Stimulated activated CD8-positive, alpha-beta memory T cell treated with anti-CD3 and anti-CD28 coated beads, Interleukin-12 subunit alpha, Interleukin-12 subunit beta, amount 100 ng/mL, for 4 hours (primary cell): ENCODE measurements at places on chromosomes 3 and 15.

DNA sequence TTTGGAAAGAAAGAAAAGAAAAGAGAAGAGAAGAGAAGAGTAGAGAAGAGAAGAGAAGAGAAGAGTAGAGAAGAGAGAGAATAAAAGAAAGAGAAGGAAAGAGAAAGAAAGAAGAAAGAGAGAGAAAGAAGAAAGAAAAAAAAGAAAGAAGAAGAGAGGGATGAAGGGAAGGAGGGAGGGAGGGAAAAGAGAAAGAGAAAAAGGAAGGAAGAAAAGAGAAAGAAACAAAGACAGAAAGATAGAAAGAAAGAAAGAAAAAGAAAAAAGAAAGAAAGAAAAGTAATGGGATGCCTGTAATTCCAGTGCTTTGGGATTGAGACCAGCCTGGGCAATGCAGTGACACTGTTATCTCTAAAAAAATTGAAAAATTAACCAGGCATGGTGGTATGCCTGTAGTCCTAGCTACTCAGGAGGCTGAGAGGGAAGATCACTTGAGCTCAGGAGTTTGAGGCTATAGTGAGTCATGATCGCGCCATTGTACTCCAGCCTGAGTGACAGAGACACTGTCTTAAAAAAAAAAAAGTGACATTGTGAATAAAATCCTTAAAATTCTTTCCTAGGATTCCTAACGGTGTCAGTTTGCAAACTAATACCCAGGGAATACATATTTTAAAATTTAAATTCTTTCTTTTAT lies 1.7 kb downstream of the RASL12 start:
- no peak for DNase-seq

DNA sequence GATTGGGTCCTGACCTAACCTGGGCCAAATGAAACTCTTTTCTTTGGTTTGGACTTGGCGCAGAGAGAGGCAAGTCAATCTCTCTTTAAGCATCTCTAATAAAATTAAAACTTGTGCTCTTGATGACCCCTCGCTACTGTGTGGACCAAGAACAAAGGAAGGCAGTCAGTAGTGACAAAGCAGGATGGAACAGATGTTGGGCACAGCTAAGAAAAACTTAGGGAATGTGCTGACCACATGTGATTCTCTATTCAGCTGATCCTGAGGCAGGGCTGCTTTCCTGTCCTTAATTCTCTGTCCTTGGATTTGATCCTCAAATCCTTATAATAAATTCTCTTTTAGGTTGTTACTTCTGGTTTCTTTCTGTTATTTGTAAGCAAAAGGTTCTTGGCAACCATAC lies 259.9 kb downstream of the ZIC1 start:
- DNase-seq, result no peak

- DNase-seq, result no peak
These were observed 15.0 kb upstream of the RORA start for GRCh38 chr15:61243983-61244593.

DNA sequence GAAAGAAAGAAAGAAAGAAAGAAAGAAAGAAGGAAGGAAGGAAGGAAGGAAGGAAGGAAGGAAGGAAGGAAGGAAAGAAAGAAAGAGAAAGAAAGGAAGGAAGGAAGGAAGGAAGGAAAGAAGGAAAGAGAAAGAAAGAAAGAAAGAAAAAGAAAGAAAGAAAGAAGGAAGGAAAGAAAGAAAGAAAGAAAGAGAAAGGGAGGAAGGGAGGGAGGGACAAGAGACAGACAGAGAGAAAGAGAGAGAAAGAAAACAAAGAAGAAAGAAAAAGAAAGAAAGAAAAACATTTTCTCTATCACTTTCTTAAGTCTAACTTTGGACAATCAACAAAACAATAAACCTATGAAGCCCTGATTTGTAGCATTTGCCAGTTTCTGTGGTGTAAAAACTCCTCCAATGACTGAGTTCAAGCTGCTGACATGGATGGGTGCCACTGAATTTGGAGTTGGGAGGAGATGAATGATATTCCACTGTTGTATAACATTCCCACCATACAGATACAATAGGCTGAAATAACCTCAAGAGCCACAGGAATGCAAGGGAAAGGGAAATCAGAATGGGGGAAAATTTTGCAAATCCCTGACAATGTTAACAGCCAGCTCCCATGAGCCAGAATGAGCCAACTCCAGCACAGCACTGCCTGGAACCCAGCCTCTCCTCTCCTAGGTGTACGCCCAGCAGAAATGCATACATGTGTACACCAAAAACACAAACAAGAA lies 15.0 kb upstream of the RTP3 start:
- DNase-seq, result no peak

- no peak for DNase-seq
These were observed 105.6 kb downstream of the FBLN2 start for GRCh38 chr3:13654330-13655060.

DNA sequence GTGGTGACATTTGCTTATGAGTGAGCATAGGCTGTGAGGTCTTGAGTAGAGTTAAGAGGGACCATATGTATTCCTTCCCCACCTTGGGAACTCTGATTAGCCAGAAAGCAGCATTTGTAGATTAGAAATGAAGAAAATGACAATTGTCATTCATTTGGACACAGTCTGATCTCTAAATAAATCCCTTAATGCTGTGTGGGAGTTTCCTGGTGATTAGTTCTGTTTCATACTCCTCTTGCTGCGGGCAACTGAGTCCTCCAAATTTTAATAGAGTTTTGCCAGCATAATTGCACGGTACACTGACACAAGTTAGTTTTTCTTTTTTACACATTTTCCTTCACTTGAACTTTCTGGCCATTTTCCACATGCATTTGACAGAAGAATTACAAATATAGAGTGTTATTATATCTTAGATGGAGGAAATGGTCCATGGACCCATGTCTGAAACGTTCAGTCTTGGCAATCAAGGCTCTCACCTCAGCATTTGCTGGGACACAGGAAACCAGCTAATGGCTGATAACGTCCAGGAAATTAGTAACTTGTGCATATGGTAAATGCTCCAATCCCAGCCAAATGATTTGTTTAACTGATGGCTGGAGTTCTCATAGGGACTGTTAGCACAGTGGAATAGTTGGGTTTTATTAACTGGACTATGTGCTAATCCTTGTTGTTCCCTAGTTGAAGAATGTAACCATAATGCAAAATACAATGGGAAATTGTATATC lies 321.2 kb downstream of the RBMS3 start:
- no peak for DNase-seq

DNA sequence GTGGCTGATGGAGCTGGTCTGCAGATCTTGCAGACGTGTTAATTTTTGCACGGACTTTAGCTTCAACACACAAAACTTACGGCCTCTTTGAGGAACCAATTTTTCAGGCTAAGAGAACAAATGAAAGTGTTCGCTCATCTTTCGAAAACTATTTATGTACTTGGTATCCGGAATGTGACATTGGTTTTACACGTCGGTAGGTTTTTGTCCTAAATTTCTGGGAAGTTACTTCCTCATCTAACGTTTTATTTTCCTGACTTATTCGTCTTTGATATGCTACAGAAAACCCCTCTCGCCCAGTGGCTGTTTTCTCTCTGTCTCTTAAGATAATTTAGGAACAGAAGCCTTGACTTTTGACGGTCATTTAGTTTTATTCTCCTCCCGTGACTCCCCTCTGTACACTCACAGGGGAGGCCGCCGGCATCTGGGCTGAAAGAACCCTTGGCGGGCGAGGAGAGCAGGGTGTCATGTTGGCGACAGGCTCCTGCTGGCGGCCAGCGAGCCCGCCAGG lies 834 bp upstream of the GREM1 start:
- no peak for DNase-seq

GRCh38 chr15:30870681-30871080 lies 33.0 kb upstream of the FAN1 start:
- DNase-seq, result no peak

DNA sequence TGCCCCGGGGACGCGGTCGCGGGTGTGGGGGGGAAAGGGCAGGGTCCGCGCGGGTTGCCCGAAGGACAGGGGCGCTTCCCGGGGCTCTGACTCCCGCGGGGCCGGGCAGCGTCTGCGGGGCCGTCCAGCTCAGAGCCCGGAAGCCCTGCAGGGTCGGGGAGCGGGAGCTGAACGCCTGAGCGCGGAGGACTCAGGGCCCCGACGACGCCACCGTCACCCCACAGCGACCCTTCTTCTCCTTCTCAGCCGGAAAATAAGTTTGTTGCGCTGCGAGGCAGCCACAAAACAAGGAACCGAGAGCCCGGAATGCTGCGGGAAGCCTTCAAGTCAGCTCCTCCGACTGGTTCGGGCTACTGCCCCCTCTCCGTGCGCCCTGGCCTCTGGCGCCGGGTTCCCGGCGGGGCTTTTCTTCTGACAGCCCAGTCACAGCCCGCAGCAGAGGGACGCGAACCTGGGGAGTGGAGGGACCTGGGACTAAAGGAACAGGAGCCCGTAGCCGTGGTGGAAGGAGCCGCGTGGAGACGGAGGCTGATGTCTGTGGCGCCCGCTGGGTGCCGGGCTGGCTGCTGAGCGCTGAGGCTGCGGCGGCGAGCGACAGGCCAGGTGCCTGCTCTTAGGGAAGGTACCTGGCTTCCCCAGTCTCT lies 484 bp downstream of the CNTN4 start:
- DNase-seq, result no peak

DNA sequence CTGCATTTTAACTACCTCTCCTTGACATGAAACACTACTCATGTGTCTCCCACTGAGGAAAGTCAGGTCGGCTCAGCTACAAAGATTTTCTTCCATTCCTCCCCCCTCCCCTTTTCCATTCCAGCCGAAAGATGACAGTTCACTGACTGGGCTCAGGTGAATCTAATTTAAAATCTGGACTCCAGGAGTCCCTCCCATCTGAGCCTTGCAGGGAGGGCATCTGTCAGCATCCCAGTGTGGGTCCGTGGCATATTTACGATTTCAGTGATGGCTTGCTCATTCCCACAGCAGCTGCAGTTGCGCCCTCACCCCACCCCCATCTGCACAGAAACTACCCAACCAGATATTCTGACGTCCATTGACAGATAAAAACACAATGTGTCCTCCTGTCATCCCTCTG lies 153.7 kb upstream of the ARRDC4 start:
- no peak for DNase-seq

DNA sequence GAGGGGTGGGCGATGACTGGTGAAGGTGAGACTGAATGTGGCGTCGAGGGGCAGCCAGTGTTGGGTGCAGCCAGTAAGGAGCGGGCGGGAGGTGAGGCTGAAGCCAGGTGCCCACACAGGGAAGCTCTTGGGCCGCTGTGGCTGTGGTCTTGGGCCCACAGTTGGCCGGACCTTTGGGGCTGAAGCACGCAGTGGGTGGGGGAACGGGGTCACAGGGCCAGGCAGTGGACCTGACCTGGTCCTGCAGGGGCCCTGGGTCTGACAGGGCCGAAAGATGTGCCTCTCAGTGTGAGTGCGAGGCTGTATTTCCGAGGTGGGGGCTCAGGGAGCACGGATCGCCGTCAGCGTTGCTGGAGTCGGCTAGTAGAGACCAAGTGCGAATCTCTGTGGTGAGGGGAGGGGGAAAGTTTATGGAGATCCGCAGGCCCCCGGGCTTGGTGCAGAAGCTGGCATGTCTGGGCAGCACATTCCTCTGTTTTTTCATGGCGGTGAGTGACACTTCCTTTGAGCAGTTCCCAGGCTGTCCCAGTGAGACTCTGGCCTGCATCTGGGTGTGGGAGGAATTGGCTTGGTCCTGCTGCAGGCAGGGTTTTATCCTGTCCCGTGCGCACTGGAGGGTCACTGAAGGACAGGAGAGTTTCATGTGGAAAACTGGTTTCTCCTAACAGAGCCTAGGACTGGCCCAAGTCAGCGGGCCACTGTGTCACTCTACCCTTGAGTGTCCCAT lies 100.8 kb downstream of the TMEM266 start:
- no peak for DNase-seq

DNA sequence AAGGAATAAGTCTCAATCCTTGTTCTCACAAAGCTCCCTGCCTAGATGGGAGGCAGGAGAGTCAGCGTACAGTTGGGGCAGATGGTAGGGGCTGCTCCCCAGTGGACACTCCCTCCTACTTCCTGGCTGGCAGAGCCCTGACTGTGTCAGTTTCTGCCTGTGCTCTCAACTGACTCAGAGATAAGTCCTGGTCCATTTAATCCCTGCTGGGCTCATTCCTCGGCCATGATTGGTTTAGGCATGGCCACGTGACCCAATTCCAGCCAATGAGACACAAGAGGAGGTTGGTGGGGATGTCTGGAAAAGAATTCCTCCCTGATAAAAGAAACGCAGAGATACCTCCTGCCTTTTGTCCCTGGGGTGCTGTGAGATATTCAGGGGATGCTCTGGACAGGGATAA lies 118.1 kb upstream of the SLC6A11 start:
- no peak for DNase-seq

- no peak for DNase-seq
These were observed at the start of gene STAC for GRCh38 chr3:36380221-36381031. Gene STAC (plus strand): TSS chr3:36380504. CDS start chr3:36380644, 140 bp downstream.

DNA sequence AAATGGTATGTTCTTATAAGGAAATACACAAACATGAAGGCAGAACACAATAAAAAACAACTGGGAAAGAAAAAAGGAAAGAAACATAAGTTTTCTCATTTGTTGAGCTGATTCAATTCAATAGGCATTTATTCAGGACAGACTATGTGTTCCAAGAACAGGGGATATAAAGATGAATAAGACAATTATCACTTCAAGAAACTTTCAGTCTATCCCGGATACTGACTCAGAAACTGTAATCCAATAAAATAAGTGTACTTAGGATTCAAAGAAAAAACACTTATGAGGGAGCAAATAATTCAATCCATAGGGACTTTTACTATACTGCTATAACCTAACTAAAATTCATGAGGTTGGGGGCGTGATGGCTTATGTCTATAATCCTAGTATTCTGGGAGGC lies 3.5 kb upstream of the POPDC2 start:
- DNase-seq, result no peak

DNA sequence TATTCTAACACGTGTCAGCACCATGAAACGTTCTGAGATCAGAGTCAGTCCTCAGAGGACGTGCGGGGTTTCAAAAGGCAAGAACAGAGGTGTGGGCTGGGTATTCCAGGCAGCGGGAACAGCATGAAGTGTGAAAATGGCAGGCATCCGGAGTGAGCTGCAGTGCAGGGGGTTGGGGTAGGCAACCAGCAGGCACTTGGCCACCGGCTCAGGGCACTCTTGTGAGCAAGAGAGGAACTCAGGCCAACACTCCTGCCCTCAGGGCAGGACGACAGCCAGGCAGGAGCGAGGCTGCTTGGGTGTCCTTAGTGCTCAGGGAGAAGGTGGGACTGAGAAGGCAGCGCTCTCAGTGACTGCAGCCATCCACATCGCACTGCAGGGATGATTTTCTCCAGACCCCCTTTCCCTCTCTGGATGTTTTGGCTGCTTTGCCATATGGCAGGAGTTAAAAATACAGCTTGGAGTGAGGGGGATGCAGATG lies 151.1 kb downstream of the NUP210 start:
- DNase-seq, result no peak

- DNase-seq, result no peak
These were observed 3.8 kb downstream of the MKRN2 start for GRCh38 chr3:12560505-12561190.
